ENCODE measurements at places on chromosomes 5 and 9.

DNA sequence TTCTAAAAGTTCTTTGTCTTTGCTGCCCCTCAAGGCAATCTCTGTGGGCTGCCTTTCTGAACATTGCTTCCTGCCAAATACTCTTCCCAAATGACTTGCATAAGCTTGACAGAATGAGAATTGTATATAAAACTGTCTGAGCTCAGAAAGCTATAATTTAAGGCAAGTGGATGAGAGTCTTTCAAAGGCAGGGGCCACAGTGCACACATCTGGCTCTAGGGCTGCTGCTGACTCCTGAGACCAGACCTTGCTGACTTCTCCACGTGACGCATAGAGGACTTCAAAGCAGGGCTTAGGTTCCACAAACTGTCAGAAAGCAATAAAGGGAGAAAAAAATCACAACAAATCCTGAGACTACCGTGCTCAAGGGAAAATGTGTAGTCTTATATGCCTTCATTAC lies 79.4 kb upstream of the DIRAS2 start:
- no peak for DNase-seq

DNA sequence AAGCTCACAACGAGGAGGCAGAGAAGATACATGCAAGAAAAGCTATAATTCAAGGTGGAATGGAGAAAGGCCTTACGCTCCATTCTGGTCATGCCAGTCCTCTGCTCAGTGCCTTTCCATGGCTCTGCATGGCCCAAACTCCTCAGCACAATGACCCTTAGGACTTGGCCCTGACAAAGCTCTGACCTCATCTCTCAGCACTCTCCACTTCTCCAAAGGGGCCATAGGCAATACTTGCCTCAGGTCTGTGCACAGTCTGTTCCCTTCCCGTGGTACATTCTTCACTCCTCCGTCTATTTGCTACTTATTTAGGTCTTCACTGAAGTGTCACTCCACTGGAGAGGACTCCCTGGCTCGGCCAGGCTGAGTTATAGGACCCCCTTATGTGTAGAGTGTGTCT lies 24.7 kb downstream of the SLC36A3 start:
- DNase-seq, result no peak

- peak; percentile 43 for DNase-seq
These were observed 14.9 kb upstream of the NDUFB6 start for GRCh38 chr9:32587901-32588300.

DNA sequence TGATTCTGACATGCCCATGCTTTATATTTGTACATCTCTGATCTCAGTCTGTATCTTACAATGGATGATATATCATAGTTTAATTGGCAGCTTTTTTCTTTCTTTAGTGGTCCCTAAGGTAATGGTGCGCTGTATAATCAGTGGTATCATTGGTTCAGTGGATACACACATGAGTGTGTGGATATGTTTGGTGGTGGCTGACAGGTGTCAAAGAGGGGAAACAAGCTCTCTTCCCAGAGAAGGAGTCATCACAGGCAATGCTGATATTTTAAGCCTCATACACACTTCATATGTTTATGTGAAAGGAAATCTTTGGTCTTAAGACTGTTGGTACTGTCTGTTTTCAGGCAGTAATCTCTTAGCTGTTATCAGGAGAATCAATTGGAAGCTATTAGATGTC lies 52.1 kb upstream of the KIAA1958 start:
- DNase-seq, result no peak

- DNase-seq, result no peak
These were observed 37.5 kb downstream of the FABP6 start for GRCh38 chr5:160266752-160267345.

DNA sequence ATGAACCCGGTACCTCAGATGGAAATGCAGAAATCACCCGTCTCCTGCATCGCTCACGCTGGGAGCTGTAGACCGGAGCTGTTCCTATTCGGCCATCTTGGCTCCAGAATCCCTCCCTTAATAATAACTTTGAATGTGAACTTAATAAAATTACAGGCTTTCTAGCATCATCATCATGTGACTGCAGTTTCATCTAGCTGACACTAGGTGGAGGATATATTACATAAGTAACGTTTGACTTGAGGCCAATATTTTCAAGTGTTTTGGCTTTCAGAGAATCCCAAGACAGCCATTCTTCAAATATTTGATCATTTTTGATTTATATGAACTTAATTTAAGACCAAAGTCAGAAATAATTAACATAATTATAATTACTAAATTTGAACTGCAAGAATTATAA lies 474.9 kb upstream of the CDH10 start:
- DNase-seq, result peak; percentile 12

DNA sequence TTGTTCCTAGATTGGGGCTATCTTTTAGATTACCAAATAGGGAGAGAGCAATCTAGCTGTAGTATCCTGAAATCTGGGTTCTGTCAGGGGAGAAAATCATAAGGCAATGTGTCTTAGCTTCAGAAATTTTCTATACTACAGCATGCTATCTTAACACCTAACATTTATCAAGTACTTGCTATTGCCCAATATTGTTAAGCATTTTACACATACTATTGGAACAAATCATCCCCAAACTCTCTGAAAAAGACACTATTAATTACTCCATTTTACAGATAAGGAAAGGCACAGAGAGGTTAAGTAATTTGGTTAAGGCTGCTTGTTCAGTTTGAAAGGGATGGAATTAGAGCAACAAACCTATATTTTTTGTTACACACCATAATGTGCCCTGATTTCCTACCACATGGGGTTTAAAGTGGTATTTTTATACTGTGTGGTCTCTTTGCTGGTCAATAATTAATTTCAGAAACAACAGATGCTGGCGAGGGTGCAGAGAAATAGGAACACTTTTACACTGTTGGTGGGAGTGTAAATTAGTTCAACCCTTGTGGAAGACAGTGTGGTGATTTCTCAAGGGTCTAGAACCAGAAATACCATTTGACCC lies 57.2 kb upstream of the RIC1 start:
- DNase-seq, result no peak

DNA sequence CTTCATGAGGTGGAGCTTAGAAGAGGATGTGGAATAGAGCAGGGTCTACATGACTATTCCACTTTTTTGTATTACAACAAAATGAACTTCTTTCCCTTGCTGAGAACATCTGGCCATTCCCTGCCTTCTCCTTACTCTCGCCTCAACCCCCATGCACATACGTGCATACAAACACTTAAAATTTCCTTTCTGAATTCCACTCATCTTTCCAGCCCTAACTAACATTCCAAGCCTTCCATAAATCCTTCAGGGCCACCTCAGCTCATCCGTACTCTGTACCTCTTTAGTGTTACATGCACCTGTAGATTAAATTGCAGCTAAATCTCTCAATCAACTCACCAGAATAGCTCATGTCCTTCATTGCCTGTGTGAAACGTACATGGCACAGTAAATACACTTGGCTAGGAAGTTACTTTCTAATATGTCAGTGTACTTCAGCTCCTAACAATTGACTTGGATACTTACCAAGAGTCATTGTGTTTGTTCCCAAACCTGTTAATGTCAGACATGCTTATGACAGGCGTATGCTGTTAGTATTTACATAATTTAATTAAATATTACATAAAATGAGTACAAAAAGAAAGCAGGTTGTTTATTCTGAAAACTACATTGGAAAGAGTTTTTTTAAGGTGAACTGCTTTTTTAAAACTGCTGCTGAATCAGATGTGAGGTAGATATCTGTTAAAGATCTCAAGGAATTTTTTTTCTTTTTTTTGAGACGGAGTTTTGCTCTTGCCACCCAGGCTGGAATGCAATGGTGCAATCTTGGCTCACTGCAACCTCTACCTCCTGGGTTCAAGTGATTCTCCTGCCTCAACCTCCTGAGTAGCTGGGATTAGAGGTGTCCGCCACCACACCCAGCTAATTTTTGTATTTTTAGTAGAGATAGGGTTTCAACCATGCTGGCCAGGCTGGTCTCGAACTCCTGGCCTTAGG lies 55.7 kb downstream of the GLIS3 start:
- no peak for DNase-seq

DNA sequence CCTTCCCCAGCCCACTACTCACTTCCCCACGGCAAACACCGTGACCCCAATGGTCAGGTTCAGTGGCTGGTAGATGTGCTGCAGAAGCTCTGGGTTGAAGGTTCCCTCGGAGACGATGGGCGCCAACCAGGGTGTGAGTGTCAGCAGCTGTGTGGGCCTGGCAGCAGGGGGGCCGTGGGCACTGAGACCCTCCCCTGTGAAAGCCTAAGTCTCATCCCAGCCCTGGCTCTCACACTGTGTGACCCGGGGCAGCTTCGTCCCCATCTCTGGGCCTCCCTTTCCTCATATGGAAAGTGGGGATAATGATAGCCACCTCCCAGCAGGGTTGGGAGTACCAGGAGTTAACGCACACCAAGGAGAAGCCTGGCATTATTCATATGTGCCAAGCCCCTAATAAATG lies 8.6 kb downstream of the GBGT1 start:
- no peak for DNase-seq

- DNase-seq, result no peak
These were observed 426.3 kb downstream of the CETN3 start for GRCh38 chr5:89983216-89983615.

GRCh38 chr9:12595400-12595799 lies 97.8 kb upstream of the TYRP1 start:
- peak; percentile 33 for DNase-seq

DNA sequence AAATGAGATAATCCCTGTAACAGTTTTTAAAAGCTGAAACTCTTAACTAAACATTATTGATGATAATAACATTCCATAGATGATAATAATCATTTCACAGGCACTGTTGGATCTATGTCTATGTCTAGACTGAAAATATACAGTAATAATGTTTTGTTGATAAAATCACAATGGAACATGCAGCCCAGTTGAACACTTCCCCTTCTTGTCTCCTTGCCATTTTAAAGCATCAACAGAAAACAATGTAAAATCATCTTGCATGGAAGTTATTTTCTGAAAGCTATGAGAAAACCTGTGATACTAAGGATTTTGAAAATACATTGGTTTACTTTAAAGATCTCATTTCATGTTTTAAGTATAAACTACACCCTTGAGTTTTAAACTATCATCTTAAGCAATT lies 1.9 kb downstream of the GAPT start:
- DNase-seq, result no peak

- no peak for DNase-seq
These were observed at the start of gene C7 for GRCh38 chr5:40909264-40909663. C7 (plus strand) TSS chr5:40909497; CDS start chr5:40909611, 114 bp downstream.

DNA sequence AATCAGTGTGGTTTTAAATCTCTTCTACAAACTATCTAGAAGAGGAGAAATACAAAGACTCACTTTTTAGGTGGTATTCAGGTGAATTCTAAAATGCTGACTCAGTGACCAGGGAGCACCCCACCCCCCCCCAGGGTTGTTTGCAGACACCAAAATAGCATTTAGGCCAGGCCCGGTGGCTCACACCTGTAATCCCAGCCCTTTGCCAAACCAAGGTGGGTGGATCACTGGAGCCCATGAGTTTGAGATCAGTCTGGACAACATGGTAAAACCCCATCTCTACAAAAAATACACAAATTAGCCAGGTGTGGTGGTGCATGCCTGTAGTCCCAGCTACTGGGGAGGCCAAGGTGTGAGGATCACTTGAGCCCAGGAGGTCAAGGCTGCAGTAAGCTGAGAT lies 119.0 kb upstream of the LMX1B start:
- DNase-seq, result no peak

DNA sequence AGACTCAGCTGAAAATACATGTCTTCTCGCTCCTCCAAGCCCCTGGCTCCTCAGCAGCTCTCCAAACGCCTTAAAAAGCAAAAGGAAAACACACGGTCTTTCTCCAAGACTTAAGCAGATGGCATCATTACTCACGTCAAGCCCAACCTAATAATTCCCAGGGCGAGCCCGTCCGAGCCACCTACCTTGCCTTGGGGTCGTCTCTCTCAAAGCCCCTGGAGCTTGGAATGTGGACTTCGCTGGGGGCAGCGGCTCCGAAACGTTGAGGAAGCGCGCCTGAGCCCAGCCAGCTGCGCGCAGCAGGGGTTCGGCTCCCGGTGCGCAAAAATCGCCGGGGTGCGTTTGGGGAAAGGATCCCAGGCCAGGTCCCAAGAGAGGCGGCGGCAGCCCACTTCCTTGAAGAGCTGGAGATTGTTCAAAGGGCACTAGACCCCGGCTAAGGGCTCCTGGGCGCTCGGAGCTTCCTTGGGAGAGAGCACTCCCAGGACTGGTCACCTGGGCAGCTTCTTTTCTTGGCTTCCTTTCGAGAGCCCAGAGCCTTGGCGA lies 395 bp downstream of the DRD1 start:
- DNase-seq, result no peak

- no peak for DNase-seq
These were observed 16.5 kb upstream of the CEP120 start for GRCh38 chr5:123439709-123440108.

All from bronchial epithelial cell (primary cell).